Ecto neural progenitor cell (in vitro differentiated cells): ENCODE measurements at places on chromosomes 6 and 20.

GRCh38 chr6:139996253-139996834 is 621.9 kb upstream of the CITED2 start:
- no peak for DNase-seq

DNA sequence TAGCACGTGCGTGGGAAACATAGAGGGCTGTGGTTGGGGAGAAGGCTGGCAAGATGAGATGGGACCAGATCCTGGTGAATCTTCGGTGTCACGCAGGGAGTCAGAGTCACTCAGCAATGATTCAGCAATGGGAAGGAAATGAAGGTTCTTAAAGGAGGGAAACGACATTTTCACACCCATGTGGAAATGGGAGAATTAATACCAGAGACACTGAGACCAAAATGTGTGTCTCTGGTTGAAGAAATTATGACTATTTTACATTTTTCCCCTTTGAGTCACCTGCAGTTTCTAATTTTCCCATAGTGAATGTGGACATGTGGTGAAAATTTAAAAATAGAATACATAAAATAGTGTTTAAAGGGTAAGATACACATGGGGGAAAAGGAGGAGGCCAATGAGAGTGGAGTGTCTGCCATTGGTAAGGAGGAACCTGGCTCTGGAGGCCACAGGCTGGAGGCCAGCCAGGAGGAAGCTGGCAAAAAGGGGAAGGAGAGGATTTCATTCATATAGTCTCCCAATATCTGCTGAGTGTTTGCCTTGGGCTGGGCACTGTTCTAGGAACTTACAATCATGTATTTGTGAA is 17.5 kb downstream of the NRN1 start:
- DNase-seq: no peak

DNA sequence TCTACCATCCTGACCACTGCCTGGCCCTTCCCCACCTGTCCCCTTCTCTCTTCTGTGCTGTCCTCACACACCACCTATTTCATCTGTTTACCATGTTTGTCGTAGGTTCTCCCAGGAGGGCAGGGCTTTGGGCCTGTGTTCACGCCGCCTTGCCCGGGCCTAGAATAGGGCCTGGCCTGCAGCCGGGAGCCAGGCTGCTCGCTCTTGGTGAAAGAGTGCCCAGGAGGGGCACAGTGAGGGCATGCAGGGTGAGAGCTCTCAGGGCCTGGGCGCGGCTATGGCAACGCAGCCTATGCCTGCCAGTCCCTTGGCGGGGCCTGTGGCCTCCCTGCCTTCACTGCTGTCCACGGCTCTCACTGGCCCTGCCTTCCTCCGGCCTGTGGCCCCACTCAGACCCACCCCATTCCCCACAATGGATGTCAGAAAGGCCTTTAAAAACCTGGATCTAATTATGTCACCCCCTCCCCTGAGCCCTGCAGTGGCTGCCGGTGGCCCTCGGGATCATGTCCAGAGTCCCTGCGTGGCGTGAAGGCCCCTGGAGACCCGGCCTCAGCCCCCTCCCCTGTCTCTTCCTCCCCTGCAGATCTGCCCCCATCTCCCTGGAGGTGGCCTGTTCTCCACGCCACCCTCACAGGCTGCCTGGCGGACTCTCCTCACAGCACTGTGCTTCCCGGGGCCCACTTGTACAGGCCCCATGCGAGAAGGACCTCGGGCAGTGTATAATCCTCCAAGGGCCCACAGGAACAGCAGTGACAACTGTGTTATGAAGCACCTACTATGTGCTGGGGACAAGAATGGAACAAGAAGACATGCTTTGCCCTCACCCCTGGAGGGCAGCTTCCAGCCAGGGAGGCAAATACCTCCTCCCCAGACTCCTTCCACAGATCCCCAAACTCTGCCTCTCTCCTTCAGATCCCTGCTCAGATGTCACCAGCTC is 22.9 kb upstream of the NOL4L start:
- DNase-seq: no peak

DNA sequence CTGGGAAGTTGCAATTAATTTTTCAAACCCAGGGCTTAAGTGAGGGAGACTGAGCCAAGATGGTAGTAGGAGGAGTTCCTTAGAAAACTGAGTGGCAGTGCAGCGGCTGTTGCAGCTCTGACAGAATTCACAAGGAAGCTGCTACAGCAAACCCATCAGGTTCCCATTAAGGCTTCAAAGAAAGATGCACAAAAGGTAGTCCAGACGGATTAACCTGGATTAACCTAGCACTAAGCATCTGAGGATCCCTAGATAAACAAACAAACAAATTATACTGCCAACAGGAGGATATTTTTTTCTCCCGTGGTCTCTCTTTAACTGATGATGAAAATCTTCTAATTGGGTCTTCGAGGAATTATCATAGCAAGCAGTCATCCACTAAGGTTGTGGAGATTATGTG is 5.2 kb downstream of the TENT5A start:
- DNase-seq: peak; percentile 45

DNA sequence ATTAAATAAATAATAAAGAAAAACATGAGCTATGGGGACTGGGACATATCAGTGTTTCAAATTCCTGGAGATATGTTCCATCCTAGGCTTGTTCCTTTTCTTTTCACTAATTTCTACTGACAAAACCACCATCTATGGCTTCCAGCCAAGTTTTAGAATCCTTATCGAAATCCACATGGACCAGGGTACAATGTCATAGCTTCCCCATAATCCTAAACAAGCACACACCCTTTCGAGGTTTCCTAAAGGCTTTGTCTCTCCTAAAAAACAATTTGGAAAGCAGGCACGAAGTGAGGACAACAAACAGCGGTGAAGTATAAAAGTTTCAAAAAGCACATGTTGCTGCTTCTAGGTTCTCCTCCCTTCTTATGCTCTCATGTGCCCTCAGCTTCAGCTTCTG is 13.3 kb upstream of the DST start:
- no peak for DNase-seq

GRCh38 chr20:12166053-12166717 is 248.5 kb downstream of the BTBD3 start:
- no peak for DNase-seq

- no peak for DNase-seq
These were observed 166.0 kb downstream of the TRMT11 start for GRCh38 chr6:126152372-126152745.

DNA sequence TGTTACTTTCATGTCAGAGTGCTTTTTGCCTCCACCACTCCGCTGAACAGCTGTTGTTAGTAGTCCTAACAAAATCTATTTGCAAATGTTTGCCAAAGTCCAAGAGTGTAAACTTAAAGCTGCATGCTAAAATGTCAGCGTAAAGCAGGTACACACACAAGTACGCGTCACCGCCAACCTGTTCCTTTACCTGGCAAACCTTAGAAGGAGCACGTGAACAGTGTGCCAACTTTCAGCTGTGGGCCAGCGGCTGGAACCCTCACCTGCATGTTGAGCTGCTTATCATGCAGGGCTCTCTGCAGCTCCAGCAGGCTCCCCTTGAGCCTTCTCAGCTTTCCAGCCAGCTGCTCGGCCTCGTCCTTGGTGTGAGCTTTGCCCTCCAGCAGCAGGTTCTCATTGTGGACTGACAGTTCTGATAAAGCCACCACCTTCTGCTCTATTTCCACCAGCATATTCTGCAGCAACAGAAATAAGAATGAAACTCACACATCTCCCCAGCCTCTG is 359.3 kb downstream of the SYNE1 start:
- DNase-seq: no peak

DNA sequence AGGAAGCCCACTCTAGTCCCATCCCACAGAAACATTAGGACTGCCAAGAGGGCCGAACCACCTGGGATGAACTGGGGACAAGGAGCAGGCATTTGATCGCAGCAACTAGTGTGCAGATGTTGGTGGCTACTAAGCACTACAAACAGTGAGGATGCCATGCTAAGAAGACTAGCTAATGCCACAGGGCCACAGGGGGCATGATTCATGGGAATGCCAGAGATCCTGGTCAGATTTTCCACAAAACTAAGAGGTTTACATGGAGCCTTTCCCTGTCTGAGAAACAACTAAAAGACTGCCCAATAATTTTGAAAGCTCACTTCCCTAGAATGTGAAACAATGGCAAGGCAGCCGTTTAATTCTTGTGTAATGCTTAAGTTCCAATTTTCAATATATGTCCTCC is 375.9 kb upstream of the PTCHD4 start:
- DNase-seq: no peak

DNA sequence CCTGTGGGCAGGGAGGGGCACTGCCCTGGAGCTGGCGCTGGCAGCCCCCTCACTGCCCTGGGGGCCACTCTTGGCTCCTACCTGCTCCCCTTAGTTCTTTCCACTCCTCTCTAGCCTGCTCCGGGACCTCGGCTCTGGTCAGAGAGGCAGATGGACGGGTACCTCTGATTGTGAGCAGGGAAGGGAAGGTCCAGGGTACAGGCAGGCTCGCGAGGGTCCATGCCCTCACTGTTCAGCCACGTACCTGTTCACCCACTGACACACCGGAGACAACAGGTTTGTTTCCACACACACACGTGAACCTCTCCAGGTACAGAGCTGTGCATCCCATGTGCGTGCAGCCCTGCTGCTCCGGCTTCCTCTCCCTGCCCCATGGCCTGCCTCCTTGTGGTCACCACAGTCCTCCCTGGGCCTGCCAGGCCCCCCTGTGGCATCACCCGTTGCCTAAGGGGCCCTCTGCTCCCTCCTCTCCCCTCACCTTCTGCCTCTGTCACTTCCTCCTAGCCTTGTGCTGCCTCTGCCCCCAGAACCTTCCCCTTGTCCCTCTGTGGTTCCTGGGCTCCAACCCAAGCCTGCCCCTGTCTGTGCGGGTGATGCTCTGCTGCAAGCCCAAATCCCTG is 2.3 kb downstream of the EMILIN3 start:
- no peak for DNase-seq
